T-cell (primary cell): ENCODE measurements at places on chromosomes 11 and 22. TPM values are rescaled to one million over a fixed set of nuclear protein-coding genes. Genes with fewer than 3 reads are reported as not detected.

DNA sequence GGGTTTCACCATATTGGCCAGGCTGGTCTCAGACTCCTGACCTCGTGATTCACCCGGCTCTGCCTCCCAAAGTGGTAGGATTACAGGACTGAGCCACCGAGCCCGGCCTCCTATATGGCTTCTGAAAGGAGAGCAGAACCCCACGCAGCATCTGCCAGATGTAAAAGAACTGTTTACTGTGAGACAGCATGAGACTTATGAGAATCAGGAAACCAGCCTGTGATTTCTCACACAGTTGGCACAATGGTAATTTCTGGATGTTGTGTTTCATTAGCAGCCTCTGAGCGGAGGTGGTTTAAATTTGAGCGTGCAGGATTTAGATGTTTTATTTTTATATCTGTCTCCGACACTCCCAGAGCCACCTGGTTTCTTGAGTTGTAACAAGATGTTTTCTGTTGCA lies 33.8 kb downstream of the CEP164 start:
- DNase-seq = no peak

DNA sequence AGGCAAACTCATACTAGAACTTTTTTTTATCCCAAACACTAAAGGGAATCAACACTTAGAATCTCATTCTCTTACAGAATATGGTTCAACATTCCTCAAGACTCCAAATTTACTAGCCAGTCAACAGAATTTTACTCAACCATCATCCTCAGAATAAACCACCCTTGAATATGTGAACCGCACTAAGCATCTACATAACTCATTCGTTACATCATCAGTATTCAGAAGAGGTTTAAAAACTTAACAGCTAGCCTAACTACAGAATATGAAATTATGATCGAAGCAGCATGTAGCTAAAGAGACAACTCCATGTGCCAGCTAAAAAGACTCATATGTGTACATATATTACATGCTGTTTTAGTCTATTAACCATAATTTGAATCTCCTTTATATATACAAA lies 47.9 kb downstream of the CLDN25 start:
- no peak for DNase-seq

- DNase-seq = no peak
These were observed 5.2 kb downstream of the KCNJ5 start for GRCh38 chr11:128896356-128896755.

Gene MISFA
- total RNA-seq = not detected

- no peak for DNase-seq
These were observed 44.0 kb downstream of the KIAA1671 start for GRCh38 chr22:24996420-24996952.

DNA sequence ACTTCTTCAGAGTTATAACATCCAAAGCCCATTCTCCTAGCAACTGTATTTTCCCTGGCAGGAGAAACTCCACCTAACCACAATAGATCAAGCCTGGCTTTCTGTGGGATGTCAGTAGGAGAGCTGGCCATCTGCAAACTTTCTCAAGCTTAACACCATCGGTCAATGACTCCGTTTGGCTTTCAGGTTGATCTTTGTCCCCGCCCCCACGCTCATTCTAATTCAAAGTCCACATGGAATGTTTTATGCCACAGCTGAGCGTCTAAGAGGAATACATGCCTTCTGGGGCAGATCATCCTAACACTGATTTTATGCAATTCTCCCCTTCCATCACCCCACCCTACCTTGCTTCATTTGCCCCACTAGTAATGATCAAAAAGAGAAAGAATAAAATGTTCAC lies 4.8 kb downstream of the GVQW3 start:
- no peak for DNase-seq

DNA sequence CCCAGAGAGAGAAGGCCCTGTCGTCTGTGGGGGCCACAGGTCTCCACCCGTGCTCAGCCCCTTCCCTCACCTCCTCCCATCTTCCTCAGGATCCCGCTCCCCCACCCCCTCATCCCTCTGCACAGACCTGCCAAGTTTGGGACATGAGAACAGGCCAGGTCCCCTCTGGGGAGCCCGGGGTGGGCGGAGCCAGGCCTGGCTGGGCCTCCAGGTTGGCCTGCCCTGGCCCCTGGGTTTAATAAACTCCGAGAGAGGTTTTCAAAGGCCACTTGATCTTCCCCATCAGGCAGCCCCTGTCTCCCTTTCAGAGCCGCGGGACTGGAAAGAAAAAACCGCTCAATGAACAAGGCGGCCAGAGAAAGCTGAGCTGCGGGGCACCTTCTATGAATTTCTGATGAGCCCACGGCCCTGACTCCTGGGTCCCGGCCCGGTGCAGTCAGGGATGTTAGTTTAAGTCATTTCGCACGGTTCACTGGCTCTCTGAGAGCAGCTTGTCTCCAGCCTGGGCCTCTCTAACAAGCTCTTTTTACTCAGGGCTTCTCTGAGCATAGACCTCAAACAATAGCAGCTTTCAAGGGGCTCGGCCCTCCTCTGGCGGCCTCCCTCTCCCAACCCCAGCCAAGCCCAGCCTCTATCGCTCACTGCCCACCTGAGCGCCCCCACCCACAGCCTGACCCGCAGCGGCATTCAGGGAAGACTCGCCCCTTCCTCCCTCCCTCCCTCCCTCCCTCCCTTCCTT lies 64.8 kb downstream of the RPUSD4 start:
- DNase-seq = no peak

Gene CCDC89
- total RNA-seq = 0.59 TPM

- no peak for DNase-seq
These were observed 65.6 kb downstream of the OR4C45 start for GRCh38 chr11:50098186-50098725.

DNA sequence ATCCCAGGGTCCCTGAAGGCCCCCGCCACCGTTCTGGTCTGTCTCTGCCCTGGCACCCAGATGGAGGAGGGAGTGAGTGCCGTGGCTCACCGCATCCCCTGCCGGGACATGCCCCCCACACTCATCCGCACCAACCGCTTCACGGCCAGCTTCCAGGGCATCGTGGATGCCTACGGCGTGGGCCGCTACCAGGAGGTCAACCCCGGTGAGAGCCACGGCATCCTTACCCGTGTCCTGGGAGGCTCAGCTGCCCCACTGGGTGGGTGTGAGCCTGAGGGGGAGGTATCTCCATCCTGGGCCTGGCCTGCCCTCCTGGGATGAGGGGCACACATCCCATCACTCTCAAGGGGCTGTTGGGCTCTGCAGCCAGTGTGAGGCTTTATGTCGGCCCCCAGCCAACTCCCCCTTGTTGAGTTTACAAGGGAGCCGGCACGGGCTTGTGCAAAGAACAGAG lies 6.1 kb downstream of the TCIRG1 start:
- no peak for DNase-seq

GRCh38 chr22:31138126-31138525 lies 2.2 kb downstream of the PLA2G3 start:
- DNase-seq = no peak

- no peak for DNase-seq
These were observed 10.6 kb downstream of the C11orf58 start for GRCh38 chr11:16749092-16749491.

DNA sequence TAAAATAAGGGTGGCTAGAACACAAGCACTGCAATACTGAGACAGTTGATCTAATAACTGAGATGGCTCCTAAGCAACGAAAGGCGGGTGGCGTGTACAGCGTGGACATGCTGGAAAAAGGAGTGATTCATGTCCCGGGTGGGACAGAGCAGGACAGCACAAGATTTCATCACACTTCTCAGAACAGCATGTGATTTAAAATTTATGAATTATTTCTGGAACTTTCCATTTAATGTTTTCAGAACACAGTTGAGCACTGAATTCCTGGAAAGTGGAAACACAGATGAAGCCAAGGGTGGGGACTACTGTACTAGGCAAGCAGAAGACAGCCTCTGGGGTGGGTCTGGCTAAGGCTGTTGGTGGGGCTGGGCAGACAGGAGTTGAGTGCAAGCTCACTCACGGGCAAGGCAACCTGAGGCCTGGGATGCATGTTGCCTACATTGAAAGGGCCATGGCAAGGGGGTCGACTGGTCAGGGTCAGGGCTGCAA lies 165.6 kb upstream of the DDI1 start:
- DNase-seq = no peak

- no peak for DNase-seq
These were observed 549.9 kb upstream of the CCDC90B start for GRCh38 chr11:83836065-83836464.

- DNase-seq = peak; percentile 84
These were observed 3.3 kb downstream of the TKFC start for GRCh38 chr11:61336171-61336935.

Gene HPX
- 1.2 TPM for total RNA-seq

Gene TUB
- total RNA-seq = 0.33 TPM

GRCh38 chr11:12963792-12964536 lies 45.2 kb upstream of the RASSF10 start:
- DNase-seq = no peak
